A549 treated with ZK216348 at 1 μM for 4 hours (cell line): ENCODE measurements at places on chromosomes 7 and 10. TPM values are rescaled to one million over a fixed set of nuclear protein-coding genes. Genes with fewer than 3 reads are reported as not detected.

The DOCK4 gene
- 4.0 to 7.8 TPM (median 7.2 TPM) in 5 replicates for total RNA-seq

The ASB15 gene
- total RNA-seq = not detected in 5 replicates

The ADRA2A gene
- 0.05 TPM in 1 of 5 replicates, not detected in the others for total RNA-seq

The EVX1 gene
- 0.14 to 0.19 TPM (median 0.15 TPM) in 3 of 5 replicates, not detected in the others for total RNA-seq

The OR9A2 gene
- not detected in 5 replicates for total RNA-seq

The SEMA3D gene
- total RNA-seq = 0.13 TPM in 1 of 5 replicates, not detected in the others

The FRMPD2 gene
- 0.13 TPM in 1 of 5 replicates, not detected in the others for total RNA-seq

The GRM3 gene
- total RNA-seq = not detected in 5 replicates

The GNGT1 gene
- not detected in 5 replicates for total RNA-seq

The TUBGCP2 gene
- total RNA-seq = 34.9 to 49.3 TPM (median 41.2 TPM) in 5 replicates

The ST8SIA6 gene
- 0.06 to 0.08 TPM in 2 of 5 replicates, not detected in the others for total RNA-seq

The LRMDA gene
- total RNA-seq = 3.1 to 5.6 TPM (median 4.5 TPM) in 5 replicates
